H1 (cell line): ENCODE measurements at places on chromosomes 4 and X. TPM values are rescaled to one million over a fixed set of nuclear protein-coding genes. Genes with fewer than 3 reads are reported as not detected.

GRCh38 chr4:113248320-113248719 lies 198.9 kb downstream of the ANK2 start:
- H3K27me3 ChIP-seq = no peaks in the 10 kb centered on the region
- DNase-seq = peak; percentile 83
- no peak overlapping the region for H3K4me3 ChIP-seq
- no peak overlapping the region for H3K27ac ChIP-seq

DNA sequence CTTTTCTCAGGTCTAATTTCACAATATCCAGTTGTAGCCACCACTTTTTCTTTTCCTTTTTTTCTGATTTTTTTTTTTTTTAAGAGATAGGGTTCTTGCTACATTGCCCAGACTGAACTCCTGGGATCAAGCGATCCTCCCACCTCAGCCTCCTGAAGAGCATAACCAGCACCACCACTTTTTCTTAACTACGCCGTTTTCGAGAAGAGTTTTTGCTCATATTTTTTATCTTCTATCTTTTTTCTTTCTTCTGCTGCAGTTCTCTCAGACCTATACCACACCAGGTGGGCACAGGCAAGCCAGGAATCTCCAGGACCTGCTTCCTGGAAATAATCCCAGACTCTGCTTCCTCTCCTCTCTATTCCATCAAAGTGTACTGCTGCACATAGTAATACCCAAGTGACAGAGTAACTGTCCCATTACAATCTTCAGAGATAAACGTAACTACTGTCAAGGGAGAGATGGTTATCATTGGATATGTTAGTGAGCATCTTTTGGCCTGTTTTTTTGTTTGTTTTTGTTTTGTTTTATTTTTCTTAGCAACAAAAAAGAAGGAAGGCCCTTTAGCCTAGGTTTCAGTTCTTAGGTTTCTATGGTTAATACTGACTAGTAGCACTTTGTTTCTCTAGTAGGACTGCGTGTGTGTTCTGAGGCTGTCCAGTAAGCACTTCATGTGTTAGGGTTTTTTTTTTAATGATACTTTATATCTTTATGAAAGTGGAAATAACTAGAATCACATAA lies 59.2 kb upstream of the TXK start:
- H3K36me3 ChIP-seq = no peaks in the 10 kb centered on the region
- no peaks in the 10 kb centered on the region for H3K4me1 ChIP-seq
- H3K27ac ChIP-seq = no peak overlapping the region
- no peaks in the 10 kb centered on the region for H3K27me3 ChIP-seq
- DNase-seq = no peak

DNA sequence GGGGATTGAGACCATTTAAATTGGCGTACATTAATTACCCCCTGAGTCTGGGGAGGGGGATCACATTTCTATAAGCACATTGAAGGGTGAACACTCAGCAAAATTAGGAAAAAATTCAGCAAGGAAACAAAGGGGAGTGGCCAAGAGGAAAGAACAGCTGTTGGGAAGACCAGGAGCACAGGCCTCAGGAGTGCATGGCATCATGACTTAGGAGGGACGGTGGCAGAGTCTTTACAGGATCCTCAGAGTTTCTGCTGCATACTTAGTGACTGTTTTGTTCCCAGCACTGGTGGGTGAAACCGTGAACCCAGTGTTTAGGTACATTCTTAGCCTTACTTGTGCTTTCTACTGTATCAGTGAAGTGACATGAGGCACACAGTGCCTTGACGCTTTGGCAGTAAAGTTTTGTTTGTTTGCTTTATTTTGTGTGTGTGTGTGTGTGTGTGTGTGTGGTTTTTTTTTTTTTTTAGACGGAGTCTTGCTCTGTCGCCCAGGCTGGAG lies 121.3 kb downstream of the CBR4 start:
- H3K27me3 ChIP-seq = no peaks in the 10 kb centered on the region
- DNase-seq = no peak
- H3K4me1 ChIP-seq = no peaks in the 10 kb centered on the region
- H3K36me3 ChIP-seq = peaks cover under 1% of the 10 kb centered on the region; the same call in 1 of the 2 replicates
- no peak overlapping the region for H3K4me3 ChIP-seq
- H3K27ac ChIP-seq = no peak overlapping the region

DNA sequence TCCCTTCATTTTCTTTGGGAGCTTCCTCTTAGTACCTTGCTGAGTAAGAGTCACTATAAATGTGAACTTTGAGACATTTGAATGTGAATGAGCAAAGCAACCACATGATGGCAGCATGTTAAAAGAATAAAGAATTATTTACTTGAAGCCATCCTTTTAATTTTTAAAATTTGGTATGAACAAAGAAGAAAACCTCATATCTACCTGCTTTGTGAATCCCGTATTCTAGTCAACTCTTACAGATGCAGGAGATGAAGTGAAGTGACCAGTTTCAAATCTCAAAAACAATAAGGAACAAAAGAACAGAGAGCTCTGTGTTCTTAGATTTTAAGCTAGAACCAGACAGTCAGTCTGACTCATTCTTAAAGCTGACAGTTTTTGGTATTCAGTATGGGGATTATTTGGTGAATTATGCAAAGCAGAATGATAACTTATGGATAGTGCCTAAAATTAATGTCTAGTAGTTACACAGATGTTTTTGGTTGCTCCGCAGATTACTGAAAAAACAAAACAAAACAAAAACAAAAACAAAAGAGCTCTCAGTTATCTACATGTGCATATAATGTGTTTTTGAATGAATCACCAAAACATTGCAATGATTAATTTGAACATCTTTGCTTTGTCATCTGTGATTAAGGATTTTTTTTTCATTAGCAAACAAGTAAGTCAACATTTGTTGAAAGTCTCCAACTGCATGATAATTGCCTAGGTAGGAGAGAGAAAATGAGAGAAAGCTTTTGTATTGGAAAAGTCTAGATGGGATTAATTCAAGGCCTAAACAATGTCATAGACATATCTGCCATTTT lies 48.2 kb upstream of the H2AZ1 start:
- H3K27me3 ChIP-seq = no peaks in the 10 kb centered on the region
- H3K27ac ChIP-seq = no peak overlapping the region
- DNase-seq = no peak

- H3K4me3 ChIP-seq = no peak overlapping the region
- no peak overlapping the region for H3K27ac ChIP-seq
- H3K27me3 ChIP-seq = no peaks in the 10 kb centered on the region
- no peaks in the 10 kb centered on the region for H3K36me3 ChIP-seq
- DNase-seq = no peak
- H3K4me1 ChIP-seq = no peaks in the 10 kb centered on the region
These were observed 22.1 kb downstream of the NHS start for GRCh38 chrX:17397074-17397473.

- no peaks in the 10 kb centered on the region for H3K4me1 ChIP-seq
- no peaks in the 10 kb centered on the region for H3K36me3 ChIP-seq
- H3K27me3 ChIP-seq = no peaks in the 10 kb centered on the region
- no peak within 1 kb of the TSS for H3K4me3 ChIP-seq
- no peak within 1 kb of the TSS for H3K27ac ChIP-seq
These were observed at the start of gene ADH6 for GRCh38 chr4:99219072-99219471. ADH6 (minus strand) TSS chr4:99219246; CDS start chr4:99219152, 94 bp downstream.

MID1 gene
- 49.3 and 54.3 TPM in 2 replicates for total RNA-seq

SLC4A4 gene
- 1.2 and 2.8 TPM in 2 replicates for total RNA-seq

CNKSR2 gene
- total RNA-seq = 16.3 and 19.8 TPM in 2 replicates

UBE2K gene
- 169 and 174 TPM in 2 replicates for total RNA-seq

CRLF2 gene
- total RNA-seq = not detected in 2 replicates
